Glutamatergic neuron (in vitro differentiated cells): ENCODE measurements at places on chromosomes 4 and X. TPM values are rescaled to one million over a fixed set of nuclear protein-coding genes. Genes with fewer than 3 reads are reported as not detected.

The GLRA3 gene
- total RNA-seq, result not detected

The DKK2 gene
- not detected for total RNA-seq

The PTPN13 gene
- 44.1 TPM for total RNA-seq

The SFRP2 gene
- 0.54 TPM for total RNA-seq

The RBM46 gene
- total RNA-seq, result 7.9 TPM

The IRS4 gene
- total RNA-seq, result not detected

The S100G gene
- not detected for total RNA-seq

The CSAG1 gene
- total RNA-seq, result 0.98 TPM

The DUSP9 gene
- total RNA-seq, result 0.61 TPM

The EMD gene
- 56.8 TPM for total RNA-seq

The CCSER1 gene
- 15.7 TPM for total RNA-seq

- DNase-seq, result no peak
Observed at GRCh38 chr4:174528226-174528625, 5.9 kb upstream of the HPGD start.

GRCh38 chrX:16772460-16772859 lies 13.8 kb upstream of the TXLNG start:
- peak; percentile 10 for DNase-seq

GRCh38 chr4:1890979-1891570 lies 19.9 kb downstream of the NSD2 start:
- DNase-seq, result no peak

- no peak for DNase-seq
Observed at GRCh38 chrX:44010626-44011025, 37.4 kb upstream of the NDP start.

GRCh38 chr4:189202869-189203271 lies 737.8 kb upstream of the FRG1 start:
- DNase-seq, result no peak

DNA sequence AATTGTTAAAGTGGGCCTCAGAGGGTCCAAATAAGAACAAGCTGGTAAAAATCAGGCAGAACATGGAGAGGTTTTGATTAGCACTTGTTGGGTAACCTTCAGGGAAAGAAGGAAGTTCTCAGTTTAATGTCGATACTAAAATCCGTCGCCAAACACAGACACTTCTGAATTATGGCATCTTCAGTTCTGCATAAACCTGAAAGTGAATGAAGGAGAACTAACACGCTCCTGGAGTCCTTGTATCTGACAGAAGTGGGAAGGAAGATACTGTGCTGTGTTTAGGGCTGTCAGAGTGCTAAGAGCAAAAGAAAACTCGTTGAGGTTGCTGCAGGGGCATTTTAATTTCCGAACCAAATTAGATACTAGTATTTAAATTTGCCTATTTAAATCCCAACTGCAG lies 106.2 kb downstream of the TMA16 start:
- no peak for DNase-seq

GRCh38 chr4:107050525-107051135 lies 14.5 kb upstream of the DKK2 start:
- DNase-seq, result no peak

DNA sequence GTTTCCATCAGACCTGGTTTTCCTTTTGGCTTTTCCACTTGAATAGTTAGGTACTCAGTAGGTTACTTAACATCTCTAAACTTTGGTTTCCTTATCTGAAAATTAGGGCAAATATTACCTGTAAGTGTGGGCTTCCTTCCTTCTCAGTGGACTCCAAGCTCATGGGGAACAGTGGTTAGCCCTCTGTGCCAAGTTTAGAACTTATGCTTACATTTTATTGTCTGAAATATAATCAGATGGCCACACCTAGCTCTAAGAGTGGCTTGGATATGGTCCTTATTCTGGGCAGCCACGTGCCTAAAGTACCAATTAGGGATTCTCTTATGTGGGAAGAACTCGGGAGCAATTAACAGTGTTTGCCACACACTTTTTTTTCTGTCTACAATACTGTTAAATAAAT lies 133.9 kb downstream of the UCHL1 start:
- DNase-seq, result no peak

DNA sequence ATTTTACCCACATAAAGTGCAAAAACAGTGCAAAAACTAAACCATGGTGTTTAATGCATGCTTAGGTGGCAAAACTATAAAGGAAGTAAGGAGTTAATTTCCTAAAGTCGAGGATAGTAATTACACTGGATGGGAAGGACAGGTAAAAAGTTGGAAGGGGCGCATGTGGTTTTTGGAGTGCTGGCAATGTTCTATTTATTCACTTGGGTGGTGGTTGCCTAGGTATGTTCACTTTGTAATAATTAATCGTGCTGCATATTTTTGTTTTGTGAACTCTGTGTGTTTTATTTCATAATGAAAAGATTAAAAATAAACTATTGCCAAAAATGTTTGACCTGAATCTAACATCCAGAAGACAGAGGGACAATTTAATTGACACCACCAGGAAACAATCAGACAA lies 32.1 kb upstream of the SMARCA5 start:
- no peak for DNase-seq

GRCh38 chr4:118076958-118077766 lies 42.9 kb downstream of the NDST3 start:
- no peak for DNase-seq

DNA sequence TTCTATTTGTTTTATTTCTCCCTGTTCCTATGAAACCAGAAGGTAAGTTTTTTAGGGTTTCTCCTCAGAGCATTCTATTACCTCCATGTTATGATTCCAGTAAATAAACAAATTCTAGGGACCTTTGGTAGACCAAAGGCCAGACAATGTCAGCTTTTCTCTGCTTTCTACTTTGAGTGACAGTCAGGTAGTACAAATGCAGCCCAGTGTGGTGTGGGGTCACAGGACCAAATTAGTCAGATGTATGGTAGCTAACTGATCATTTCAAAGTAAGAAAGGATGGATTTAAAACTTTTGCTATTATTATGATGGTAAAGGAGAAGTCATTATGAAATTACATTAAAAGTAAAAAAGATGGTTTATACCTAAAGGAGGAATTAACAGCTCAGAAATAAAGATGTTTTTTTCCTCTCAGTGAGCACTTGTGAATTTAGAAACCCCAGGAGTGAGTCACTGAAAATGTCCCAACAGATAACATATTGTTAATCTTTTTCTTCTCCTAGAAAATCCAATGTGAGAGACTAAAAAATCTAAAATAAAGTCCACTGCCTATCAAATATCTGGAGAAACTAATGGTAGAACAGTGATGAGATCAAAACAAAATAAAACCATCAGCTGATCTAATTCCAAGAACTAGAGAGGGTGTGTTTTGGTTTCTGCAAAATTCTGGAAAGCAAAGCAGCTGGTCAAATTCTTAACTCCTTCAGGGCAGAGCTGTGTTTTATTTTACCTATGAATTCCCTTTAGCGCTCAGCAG lies 16.6 kb upstream of the KLHL2 start:
- DNase-seq, result no peak

- DNase-seq, result no peak
Observed at GRCh38 chrX:128931071-128931470, 592.2 kb downstream of the SMARCA1 start.

DNA sequence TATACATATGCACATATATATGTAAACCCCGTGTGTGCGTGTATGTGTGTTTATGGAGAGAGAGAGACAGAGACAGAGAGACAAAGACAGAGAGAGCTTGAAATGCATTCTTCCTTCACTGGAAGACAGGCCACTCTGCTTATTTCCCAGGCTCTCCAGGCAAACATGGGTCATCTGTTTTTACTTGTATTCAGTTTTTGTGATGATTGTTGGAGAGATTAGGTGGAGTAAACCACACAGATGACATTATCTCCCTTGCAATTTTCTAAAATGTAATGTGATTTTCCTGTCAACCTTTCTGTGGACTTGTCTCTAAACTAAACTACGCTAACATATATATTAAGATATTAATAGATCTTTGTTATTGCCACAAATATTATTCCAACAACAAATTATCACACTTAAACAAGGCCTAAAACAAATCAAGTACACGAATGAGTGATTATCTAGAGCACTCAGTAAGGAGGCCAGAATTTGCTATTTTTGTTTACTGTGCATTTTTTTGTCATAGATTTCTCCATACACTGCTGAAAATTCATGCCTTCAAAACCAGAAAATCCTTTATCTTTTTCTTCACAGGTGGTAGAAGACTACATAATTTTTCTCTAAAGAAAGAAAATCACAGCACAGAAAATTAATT lies 251.8 kb upstream of the SLIT2 start:
- DNase-seq, result no peak

DNA sequence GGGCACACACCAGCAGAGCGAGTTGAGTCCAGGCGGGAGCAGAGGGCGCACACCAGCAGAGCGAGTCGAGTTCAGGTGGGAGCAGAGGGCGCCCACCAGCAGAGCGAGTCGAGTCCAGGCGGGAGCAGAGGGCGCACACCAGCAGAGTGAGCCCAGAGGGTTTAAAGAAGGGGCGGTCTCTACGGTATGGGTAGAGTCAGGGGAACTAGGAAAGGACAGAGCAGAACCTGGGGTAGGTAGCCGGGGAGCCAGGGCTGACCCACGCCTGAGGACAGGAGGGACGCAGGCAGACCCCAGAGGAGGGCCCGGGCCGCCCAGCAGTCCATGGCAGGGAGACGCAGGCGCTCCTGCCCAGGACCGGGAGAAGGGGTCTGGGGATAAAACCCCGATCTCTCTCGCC lies 22.0 kb upstream of the ADRA2C start:
- DNase-seq, result no peak

- DNase-seq, result no peak
Observed at GRCh38 chr4:108117418-108118182, 51.1 kb downstream of the LEF1 start.

DNA sequence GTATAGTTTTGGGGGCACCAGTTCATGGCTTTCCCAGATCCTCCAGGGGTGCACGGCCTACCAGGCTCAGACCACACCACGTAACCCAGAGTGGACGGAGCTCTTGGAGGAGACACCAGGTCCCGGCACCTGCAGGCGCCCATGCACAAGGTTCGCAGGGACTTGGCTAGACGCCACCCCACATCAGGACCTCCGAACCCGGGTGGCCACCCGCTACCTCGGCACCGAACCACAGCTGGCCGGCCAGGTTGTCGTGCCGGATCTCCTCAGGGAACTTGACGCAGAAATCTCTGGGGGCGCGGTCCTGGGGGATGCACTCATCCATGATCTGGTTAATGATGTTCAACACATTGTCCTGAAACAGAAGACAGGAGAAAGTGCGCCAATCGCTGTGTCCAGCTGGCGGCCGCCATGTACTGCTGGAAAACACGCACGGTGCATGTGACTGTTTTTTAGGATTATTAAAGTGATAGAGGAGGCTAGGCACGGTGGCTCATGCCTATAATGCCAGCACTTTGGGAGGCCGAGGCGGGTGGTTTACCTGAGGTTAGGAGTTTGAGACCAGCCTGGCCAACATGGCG lies 77.1 kb downstream of the ZFYVE28 start:
- DNase-seq, result no peak

DNA sequence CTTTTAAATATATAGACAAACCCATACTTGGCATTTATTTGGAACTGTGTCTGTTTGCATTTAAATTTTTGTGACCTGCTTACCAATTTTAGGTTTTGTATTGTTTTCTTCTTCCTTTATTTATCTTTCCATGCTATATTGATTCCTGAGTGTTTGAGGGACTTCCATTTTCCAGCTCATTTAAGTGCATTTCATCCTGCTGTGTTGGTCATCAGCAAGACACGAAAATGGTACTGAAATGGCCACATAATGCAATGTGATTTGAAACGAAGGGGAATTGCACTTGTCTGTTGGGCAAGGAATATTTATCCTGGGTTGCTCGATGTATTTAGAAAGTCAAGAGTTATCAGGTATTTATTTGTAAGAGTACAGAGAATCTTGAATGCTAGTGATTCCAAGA lies 524.3 kb upstream of the MAGEB2 start:
- DNase-seq, result no peak

GRCh38 chrX:97399400-97399799 lies 515.7 kb downstream of the RPA4 start:
- DNase-seq, result no peak

GRCh38 chr4:6250235-6250983 lies 19.2 kb upstream of the WFS1 start:
- DNase-seq, result no peak

DNA sequence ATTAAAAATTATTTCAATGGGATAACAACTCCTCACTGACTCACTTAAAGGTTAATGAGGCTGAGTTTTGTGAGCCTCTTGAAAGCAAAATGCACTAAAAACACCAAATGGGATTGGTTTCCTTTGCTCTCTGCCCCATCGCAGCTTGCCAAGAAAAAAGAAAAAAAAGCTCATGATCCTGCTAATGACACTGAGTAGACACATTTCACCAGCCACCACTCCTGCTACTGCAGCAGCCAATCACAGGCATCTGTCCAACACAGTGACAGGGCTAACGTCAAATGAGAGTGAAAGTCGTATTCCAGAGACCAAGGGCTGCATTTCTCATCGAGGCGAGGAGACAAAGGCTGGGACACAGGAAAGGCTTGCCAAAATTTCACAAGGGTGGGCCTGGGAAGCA lies 5.2 kb downstream of the APBB2 start:
- DNase-seq, result no peak

DNA sequence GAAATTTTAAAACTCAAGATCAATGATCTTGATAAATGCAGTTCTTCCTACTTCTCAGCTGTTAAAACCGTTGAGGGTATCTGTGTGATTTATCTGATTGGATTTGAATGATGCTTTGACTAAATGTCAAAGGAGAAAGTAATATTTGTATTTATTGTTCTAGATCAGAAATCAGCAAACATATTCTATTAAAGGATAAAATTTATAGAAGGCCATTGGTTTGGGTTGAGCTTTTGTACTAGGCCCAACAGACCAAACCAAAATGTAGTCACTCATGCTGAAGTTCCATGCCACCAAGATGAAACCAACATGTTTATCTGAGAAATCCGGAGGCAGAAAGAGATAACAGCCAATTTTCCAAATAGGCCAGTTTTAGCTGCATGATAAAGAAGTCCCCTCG lies 64.5 kb upstream of the BMP2K start:
- DNase-seq, result no peak

DNA sequence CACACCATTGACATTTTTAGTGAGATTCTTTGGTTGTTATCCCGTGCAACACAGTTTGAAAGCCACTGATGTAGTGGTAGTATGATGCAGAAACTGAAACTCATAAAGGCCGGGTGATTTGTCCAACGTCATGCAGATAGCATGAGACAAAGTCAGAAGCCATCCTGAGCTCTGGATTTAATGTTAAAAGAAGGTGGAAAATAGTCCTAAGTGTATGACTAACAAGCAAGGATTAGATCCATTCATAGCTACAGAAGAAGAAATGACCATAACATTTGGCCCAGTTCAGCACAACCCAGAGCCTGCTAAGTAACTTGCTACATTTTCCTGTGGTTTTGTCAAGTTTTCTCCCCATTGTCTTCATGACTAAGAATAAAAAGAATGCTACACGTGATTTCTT lies 142.4 kb downstream of the AMELX start:
- DNase-seq, result no peak

- DNase-seq, result no peak
Observed at GRCh38 chr4:112341033-112341432, 43.9 kb downstream of the ALPK1 start.

GRCh38 chr4:2685541-2685940 lies 70.6 kb downstream of the TNIP2 start:
- DNase-seq, result no peak

GRCh38 chr4:179662522-179662921 lies 2220.3 kb upstream of the AGA start:
- no peak for DNase-seq

- DNase-seq, result no peak
Observed at GRCh38 chr4:42709392-42710065, 52.6 kb upstream of the ATP8A1 start.
